ENCODE measurements at places on chromosomes 7 and 10. TPM values are rescaled to one million over a fixed set of nuclear protein-coding genes. Genes with fewer than 3 reads are reported as not detected.

FAM241B gene
- total RNA-seq: 14.2 TPM

CDC14C gene
- not detected for total RNA-seq

AKR1C8 gene
- not detected for total RNA-seq

SMURF1 gene
- total RNA-seq: 37.7 TPM

LRRC61 gene
- total RNA-seq: 54.9 TPM

GHRHR gene
- not detected for total RNA-seq

DNA sequence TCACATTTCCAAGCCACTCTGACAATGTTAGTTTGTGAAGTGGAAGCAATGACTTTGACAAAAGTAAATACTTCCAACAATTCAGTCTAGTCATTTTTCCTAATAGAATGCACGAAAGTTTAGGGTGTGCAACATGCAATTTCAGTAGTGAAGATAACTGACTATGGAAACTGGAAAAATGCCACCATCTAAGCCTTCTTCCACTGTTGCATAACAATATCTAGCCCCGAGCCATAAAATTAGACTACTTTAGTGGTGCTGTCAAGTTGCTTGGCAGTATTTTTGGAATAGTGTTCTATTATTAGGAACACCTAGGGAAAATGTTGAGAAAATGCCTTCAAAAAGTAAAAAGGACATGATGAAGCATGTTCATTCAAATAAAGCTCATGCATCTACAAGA is 17.9 kb downstream of the SEMA3A start:
- no peak for DNase-seq

GRCh38 chr10:55870186-55870585 is 490.9 kb downstream of the ZWINT start:
- DNase-seq: no peak

DNA sequence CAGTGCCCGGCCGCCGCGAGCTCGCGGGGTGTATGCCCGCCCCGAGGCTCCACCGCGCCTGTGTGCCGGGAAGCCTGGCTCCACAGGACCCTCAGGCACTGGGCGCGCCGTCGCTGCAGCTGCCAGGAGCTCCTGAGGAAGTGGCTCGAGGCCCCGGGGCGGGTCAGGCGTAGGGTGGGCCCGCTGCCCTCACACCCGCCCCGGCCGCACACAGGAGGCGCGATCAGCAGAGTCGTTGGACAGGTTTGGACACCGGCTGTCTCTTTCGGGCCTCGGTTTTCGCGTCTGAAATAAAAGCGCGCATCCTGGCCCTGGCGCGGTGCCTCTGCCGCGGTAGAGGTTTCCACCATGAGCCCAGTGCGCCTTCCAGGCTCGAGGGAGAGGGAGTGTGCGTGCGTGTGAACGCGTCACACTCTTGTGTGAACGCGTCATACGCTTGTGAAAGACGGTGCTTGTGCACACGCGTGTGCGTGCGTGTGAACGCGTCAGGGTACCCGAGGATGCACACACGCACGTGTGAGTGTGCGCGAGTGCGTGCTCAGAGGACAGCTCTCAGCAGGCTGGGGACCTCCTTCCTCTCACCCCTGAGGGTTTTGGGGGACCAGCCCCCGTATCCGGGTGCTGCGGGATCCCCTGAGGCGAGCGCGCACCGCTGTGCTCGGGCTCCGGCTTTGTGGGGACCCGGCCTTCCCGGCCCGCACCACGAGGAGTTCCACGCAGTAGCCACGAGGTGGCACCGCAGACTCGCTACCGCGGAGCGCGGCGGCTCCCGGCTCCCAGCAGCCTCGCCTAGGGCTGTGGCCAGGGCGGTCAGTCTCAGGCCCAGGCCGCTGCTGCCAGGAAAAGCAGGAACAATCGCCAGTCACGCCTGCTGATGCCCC is 83.8 kb downstream of the BMS1 start:
- peak; percentile 18 for DNase-seq

DNA sequence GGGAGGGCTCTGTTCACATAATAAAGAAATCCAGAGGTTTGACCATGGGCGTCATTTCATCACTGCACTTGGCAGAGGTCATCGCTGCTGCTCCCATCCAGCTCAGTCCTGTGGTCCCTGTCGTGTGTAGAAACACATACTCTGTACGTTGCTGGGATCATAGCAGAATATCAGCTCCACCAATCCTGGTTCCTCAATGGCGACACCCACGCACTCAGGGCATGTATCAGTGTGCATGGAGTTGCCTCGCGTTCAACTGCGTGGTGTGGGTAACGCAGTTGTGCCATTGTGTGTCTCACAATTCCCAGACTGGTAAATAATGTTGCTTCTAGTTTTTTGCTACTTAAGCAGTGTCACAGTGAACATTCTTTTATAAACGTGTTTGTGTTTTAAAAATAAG is 111.1 kb downstream of the LHPP start:
- DNase-seq: no peak

DNA sequence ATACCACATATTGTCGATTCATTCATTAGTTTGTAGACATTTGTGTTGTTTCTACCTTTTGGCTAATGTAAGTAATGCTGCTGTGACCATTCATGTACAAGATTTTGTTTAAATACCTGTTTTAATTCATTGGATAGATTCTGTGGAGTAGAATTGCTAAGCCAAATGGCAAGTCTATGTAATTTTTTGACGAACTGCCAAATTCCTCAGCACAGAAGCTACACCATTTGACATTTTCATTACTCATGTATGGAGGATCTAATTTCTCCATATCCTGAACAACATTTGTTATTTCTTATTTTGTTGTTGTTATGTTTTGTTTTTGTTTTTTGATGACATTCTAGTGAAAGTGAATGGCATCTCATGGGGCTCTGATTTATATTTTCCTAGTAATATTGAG is 1351.3 kb upstream of the SORCS1 start:
- DNase-seq: no peak

DNA sequence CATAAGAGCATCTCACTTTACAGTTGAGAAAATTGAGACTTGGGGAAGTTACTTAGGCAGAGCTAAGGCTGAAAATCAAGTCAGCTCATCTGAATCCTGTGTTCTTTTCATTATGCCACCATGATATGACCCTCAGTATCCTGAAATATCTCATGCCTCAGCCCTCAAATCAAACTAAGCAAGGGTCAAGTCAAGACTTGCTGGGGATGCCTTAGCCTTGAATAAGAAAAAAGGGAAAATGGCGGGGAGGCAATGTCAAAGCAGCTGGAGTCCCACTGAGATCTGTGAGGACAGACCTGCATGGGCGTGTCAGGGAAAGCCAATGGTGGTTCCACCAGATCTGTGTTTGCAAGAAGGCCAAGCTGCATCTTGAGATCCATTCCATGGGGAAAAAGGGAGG is 91.0 kb upstream of the CACUL1 start:
- DNase-seq: no peak

DNA sequence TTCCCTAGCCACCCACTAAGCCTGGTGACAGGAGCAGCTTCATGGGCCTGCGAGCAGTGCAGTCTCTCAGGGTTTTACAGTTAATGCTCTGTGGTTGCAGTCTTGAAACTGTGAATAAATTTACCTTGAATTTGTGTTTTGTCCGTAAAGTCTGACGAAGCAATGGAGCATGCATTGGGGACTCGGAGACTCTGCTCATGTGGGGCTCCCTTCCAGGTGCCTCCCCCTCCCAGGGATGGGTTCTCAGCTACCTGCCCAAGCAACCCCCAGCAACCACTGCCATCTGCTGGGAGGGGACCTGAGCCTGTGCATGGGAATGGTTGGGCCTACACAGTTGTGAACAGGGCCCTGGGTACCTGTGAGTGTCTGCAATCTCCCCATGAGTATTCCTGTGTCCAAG is 36.3 kb upstream of the IKZF1 start:
- DNase-seq: no peak

DNA sequence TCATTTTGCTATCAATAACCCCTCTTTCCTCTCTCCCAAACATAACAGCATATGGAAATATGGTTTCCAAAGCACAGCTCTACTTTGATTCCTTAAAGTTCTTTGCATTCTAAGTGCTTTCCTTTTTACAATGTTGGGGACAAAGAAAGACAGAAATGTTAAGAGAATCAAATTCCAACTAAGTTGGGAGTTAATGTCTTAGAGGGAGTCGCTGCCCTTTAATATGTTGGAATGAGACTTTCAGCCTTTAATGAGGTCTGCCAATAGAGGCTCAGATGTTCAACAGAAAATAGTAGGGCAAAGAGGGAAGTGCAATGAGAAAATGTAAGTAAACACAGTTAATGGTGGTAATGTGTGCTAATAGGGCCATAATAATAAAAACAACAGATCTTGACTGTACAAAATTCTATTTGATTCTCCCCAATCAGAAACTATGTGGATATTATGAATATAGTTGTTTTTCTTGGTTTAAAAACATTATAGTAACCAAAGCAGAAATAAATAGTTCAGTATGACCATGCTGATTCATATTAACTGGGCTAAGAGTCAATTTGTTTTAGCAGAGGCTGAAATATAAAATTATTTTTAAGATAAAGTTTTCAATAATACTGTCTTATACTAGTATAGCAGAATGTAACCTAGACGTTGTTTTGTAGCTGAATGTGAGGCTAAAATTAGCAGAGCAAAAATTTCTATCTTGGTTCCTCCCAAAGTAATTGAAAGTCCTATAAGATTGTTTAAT is 10.3 kb downstream of the HYCC1 start:
- no peak for DNase-seq

Measured in Caki2 (cell line).